ENCODE measurements at places on chromosomes 1 and 21. TPM values are rescaled to one million over a fixed set of nuclear protein-coding genes. Genes with fewer than 3 reads are reported as not detected.

GRCh38 chr1:17927952-17928351, 172.8 kb downstream of the ACTL8 start:
- no peak for DNase-seq

DNA sequence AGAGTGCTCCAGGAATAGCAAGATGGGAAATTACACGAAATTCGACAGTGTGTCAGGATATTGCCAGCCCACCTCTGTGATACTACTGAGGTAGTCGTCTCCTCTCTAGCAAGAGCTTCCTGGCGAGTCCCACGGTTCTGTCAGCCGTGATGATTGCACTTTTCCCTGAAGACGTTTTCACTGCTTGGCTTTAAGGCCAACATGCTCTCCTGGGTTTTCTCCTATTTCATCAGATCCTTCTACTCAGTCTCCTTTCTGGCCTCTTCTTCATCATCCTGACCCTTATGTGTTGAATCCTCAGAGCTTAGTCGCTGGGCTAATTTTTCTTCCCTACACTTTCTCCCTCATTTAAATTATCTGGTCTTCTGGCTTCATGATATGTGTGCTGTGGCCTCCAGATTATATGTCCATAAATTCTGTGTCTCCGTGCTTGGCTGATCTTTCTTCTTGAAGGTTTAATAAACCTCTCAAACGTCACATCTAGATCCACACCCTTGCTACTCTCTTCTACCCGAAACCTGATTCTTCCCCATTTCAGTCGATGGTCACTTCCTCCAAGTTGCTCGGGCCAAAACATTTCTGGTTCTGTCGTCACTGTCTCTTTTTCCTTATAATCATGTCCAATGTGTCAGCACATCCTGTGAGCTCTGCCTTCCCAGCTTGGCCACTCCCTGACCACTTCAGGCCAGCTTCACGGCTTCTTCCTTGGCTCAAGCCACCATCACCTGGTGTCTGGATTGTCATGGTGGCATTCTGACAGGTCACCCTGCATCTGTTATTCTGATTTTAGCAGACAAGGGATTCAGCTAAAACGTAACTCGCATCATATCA, 12.2 kb downstream of the OR2B11 start:
- no peak for DNase-seq

DNA sequence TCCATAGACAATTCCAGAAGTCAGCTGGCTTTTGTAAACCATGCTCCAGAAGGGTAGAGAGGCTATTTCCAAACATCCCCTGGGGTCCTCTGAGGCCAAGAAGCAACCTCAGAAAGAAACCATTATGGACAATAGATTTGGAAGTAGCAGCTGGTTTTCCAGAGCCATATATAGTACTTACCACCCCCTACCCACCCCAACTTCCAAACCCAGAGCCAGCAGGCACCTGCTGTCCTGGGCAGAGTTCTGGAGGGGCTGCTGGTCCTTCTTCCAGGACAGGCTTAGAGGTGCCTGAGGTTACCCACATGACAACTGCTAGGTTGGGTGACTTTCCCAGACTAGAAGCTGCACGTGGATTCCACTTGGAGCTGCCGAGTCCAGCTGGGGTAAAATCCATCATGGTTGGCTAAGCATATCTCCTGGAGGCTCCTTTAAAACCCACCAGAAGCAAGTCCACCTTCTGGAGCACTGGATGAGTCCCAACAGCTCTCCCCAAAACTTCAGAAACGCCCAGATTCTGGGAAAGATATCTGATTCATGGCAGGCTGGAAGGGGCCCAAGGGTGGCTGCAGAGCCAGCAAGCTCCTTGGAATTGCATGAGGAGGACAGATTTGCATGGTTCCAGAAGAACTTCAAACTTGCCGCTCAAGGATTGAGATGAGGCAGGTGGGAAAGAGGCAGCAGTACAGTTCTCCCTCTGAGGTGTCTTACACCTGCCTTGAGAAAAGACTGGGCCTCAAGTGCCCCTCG, 5.8 kb downstream of the MYCL start:
- no peak for DNase-seq

Gene RNF186
- not detected for polyA plus RNA-seq

Gene TBX15
- polyA plus RNA-seq: not detected
